Fibroblast of pulmonary artery (primary cell): ENCODE measurements at places on chromosomes 3 and 15.

GRCh38 chr3:119315600-119316312, 21.6 kb downstream of the ARHGAP31 start:
- peak; percentile 41 for DNase-seq

DNA sequence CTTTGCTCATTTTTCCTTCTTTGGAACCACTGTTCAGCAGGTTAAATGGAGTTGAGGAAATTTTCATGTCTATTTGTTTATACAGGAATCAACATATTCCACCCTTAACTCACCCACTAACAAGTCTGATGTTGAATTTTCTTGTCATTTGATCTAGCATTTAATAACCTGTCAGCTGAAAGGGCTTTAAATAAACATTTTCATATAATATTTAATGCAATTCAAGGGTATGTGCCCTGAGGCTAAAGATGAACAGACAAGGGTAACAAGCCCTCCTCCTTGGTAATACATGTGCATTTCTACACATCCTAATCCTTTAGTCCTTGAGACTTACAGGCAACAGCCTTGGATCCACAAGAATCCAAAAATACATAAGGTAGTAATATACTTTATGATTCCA, 435.0 kb upstream of the NR2F2 start:
- DNase-seq = no peak

DNA sequence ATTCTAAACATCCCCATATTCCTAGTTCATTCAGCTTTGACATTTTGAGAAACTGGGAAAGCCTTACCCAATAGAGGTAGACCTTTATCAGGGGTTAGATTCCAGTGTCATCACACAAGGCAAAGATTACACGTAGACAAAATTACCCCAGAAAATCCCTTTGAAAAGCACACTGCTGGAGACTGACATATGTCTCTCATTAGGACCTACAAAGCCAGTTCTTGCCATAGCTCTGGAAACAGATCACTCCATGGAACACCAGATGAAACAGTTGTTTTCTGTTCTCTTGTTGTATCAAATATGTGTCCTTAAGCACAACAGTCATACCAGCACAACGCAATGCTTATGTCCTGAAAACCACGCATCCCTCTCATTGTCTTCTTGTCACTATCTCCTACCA, 44.7 kb downstream of the RARB start:
- no peak for DNase-seq

GRCh38 chr3:30607032-30607833, 832 bp downstream of the TGFBR2 start:
- DNase-seq = peak; percentile 57

GRCh38 chr3:143203848-143204247, 84.3 kb downstream of the CHST2 start:
- DNase-seq = peak; percentile 11

- peak; percentile 98 for DNase-seq
Observed at GRCh38 chr15:59372352-59373211, at the start of gene MYO1E. Gene MYO1E, minus strand, starts transcription at chr15:59372871. Its CDS starts 371 bp downstream, at chr15:59372500.

GRCh38 chr3:14721126-14721864, 46.4 kb downstream of the C3orf20 start:
- no peak for DNase-seq

DNA sequence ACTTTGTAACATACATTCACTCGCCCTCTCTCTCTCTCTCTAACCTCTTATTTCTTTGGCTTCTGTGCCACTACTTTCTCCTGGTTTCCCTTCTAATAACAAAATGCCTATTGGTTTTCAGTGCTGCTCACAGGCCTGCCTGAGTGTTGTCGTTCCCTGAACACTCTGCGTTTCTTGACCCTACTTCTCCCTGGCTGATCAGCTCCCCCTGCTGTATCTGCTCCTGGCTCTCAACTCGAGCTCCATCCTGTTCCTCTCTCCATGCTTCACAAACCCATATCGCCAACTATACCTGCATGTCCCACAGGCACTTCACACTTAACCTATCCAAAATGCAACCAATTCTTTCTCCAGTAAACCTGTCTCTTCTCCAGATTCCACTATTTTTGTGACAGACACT, 111.4 kb downstream of the OPA1 start:
- DNase-seq = no peak
